Right lobe of liver (tissue), 6 donors: ENCODE measurements at places on chromosomes 11 and 22. TPM values are rescaled to one million over a fixed set of nuclear protein-coding genes. Genes with fewer than 3 reads are reported as not detected.
A peak's percentile ranks its signal among the peaks of the same experiment; 100 is the strongest.

GRCh38 chr11:86610559-86611341, 61.7 kb downstream of the ME3 start:
- no peak overlapping the region for H3K27ac ChIP-seq
- DNase-seq: no peak
- no peaks in the 10 kb centered on the region for H3K36me3 ChIP-seq
- H3K4me3 ChIP-seq: no peak overlapping the region
- H3K27me3 ChIP-seq: no peaks in the 10 kb centered on the region

DNA sequence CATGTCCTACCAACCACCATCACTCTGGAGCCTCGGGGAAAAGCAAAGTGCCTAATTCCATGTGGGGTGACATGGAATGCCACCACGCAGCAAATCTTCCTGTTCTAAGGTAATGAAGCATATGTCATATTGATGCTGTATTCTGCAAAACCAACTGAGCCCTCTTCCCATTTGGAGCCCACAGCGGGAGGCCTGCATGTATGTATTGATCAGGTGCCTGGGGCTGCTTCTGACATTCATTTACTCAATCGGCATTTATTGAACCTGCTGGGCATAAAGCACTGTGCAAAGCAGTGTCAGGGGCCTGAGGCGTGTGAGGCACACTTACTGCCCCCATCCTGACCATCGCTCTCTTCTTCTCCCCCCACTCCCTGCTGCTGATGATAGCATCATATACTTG, 39.1 kb downstream of the ANKK1 start:
- no peak for DNase-seq
- H3K36me3 ChIP-seq: no peaks in the 10 kb centered on the region
- H3K27ac ChIP-seq: no peak overlapping the region
- no peak overlapping the region for H3K4me3 ChIP-seq
- no peaks in the 10 kb centered on the region for H3K27me3 ChIP-seq
- H3K4me1 ChIP-seq: no peaks in the 10 kb centered on the region

Gene DCDC1
- total RNA-seq: 3.0 TPM

- no peaks in the 10 kb centered on the region for H3K27me3 ChIP-seq
- no peaks in the 10 kb centered on the region for H3K4me1 ChIP-seq
- no peaks in the 10 kb centered on the region for H3K36me3 ChIP-seq
- no peak overlapping the region for H3K27ac ChIP-seq
- H3K4me3 ChIP-seq: no peak overlapping the region
These were observed 590.7 kb downstream of the TBC1D22A start for GRCh38 chr22:47352920-47353700.

- no peak overlapping the region for H3K27ac ChIP-seq
- H3K36me3 ChIP-seq: no peaks in the 10 kb centered on the region
- no peak overlapping the region for H3K4me3 ChIP-seq
- DNase-seq: peak; percentile 54
- no peaks in the 10 kb centered on the region for H3K27me3 ChIP-seq
These were observed 171.9 kb downstream of the SHANK2 start for GRCh38 chr11:71080239-71081097.

GRCh38 chr11:104876861-104877431, 21.3 kb downstream of the CASP12 start:
- H3K4me3 ChIP-seq: no peak overlapping the region
- H3K36me3 ChIP-seq: no peaks in the 10 kb centered on the region
- no peaks in the 10 kb centered on the region for H3K4me1 ChIP-seq
- no peak overlapping the region for H3K27ac ChIP-seq
- DNase-seq: no peak

GRCh38 chr11:126112547-126112946, 49.9 kb upstream of the CDON start:
- H3K27ac ChIP-seq: no peak overlapping the region
- no peak for DNase-seq
- H3K4me3 ChIP-seq: no peak overlapping the region
- no peaks in the 10 kb centered on the region for H3K27me3 ChIP-seq
- no peaks in the 10 kb centered on the region for H3K36me3 ChIP-seq

Gene NDUFC2
- 105 TPM for total RNA-seq

Gene PGA5
- total RNA-seq: 1.00 TPM

DNA sequence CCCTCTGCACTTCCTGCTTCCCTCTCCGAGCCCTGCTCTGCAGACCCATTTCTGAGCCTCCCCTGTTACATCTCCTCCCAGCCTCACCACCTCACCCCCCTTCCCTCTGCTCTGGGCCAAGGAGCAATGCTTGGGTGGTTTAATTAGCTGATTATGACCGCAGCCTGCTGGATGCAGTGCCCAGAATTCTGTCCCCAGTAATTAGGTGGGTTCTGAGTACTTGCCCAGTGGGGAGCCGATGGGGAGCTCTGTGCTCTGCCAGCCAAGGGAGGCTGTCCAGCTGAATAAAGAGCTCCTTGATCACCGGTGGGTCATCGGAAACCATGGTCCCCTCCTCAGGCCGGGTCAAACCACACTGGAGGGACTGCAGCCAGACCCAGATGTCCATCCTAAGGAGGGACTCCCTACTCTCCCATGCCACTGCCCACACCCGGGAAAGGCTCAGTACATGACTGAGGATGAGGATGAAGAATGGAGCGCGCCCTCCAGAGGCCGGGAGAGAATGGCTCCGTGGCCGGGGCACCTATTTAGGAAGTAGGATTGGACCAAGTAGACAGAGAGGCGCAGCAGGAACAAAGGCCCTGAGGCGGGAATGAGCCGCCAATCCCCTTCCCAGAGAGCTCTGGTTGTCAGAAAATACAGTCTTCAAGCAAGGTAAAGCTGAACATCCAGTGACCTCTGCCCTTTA, 9.1 kb downstream of the ARRB1 start:
- H3K4me1 ChIP-seq: peaks cover 64% of the 10 kb centered on the region
- DNase-seq: no peak
- no peak overlapping the region for H3K4me3 ChIP-seq
- H3K36me3 ChIP-seq: no peaks in the 10 kb centered on the region

Gene RIC8A
- 32.6 TPM for total RNA-seq

DNA sequence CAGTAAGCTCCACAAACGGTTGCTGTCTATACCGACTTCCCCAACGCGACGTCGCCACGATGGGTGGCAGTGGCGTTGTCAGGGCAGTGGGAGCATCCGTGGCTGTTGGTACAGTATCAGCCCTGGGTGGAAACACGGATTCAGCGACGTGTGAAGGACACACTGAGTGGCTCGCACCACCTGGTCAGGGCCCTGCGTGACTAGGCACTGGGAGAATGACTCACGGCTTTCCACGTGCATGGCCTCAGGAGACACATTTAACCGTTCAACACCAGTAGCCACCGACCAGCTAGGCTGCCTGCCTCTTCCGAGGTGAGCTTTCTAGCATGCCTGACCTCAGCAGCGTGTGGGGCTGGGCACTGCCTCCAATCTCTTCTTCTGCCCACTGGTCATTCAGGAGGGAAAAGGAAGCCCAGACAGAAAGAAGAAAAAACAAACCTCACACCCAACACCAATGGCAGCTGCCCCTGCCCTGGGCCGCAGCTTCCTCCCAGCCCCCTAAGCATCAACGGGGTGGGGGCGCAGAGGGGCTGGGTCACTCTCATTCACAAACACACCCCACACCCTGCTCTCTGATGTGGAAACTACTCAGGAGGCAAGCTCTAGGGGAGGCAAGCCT, 59.0 kb downstream of the MYH9 start:
- peaks cover 61% of the 10 kb centered on the region for H3K4me1 ChIP-seq
- no peak overlapping the region for H3K4me3 ChIP-seq
- H3K27ac ChIP-seq: peak overlapping the region; percentile 71
- no peaks in the 10 kb centered on the region for H3K27me3 ChIP-seq
- no peak for DNase-seq

Gene BIRC2
- total RNA-seq: 25.7 TPM

Gene SYNGR1
- 0.74 TPM for total RNA-seq

GRCh38 chr11:126048197-126048596, 14.5 kb downstream of the CDON start:
- no peak for DNase-seq
- no peak overlapping the region for H3K4me3 ChIP-seq
- no peaks in the 10 kb centered on the region for H3K36me3 ChIP-seq

DNA sequence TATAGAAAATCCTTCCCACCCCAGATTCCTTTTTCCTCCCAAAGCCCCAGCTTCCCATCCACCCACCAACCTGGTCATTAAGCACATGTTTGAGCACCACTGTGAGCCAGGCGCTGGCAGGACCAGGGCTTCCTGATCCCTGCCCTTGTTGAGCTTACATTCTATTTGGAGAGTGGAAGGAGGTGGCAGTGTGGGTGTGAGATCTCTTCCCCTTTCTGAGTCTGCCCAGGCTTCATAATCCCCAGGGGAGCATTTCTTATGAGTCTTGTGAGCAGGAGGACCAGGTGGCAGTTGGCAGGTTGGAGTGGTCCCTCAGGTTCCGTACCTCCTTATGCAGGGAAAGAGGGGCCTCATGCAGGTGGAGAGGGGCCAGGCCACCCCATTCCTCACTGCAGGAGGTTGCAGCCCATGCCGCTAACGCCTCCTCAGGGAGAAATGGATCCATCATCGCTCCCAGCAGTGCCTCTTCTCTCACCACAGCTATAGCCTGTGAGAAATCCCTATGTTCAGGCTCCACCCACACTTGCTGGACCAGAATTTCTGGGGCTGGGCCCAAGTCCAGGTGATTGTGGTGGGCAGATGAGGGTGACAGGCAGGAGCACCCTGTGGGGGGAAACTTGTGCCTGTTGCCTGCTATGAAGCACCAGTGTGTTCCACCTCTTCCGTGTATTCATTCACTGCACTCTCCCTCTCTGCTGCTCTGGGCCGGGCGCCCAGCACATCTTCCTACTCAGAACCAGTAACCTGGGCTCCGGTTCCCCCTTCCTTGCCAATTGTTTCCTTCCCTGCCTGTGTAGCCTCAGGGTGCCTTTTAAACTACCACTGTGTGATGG, 23.5 kb downstream of the UBE2L3 start:
- H3K27ac ChIP-seq: no peak overlapping the region
- H3K4me3 ChIP-seq: no peak overlapping the region
- no peak for DNase-seq
- H3K27me3 ChIP-seq: no peaks in the 10 kb centered on the region
- H3K4me1 ChIP-seq: no peaks in the 10 kb centered on the region

Gene CELF1
- 68.9 TPM for total RNA-seq

DNA sequence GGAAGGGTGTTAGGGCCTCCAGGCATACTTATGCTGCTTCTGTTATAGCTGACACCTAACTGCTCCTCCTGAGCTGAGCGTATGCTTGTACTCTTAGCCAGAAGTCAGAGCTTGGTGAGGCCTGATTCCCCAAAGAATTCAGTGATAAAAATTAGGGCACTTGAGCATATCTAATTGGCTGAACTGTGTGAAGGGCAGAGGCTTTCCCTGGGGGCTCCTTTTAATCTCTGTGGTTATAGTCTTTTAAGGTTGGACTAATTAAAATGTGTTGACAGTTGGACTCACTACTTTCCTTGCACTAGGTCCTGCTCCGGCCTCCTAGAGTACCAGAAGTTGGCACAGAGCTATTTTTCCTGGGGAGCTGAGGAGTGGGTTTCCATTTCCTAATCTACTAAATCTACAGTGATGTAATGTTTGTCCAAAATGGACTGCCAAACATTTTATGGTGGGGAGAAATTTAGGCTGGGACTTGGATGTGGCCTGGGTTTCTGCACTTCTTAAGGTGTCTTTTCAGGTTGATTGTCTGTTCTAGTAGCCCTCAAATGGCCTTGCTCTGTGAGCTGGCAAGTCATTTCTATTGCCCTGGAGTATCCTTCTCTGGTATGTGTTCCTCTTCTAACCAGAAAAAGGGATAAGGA, 18.4 kb downstream of the STIM1 start:
- no peaks in the 10 kb centered on the region for H3K36me3 ChIP-seq
- H3K27me3 ChIP-seq: no peaks in the 10 kb centered on the region
- DNase-seq: no peak
- peaks cover 27% of the 10 kb centered on the region for H3K4me1 ChIP-seq

- H3K27me3 ChIP-seq: no peaks in the 10 kb centered on the region
These were observed 6.5 kb downstream of the PTPMT1 start for GRCh38 chr11:47571895-47572294.

DNA sequence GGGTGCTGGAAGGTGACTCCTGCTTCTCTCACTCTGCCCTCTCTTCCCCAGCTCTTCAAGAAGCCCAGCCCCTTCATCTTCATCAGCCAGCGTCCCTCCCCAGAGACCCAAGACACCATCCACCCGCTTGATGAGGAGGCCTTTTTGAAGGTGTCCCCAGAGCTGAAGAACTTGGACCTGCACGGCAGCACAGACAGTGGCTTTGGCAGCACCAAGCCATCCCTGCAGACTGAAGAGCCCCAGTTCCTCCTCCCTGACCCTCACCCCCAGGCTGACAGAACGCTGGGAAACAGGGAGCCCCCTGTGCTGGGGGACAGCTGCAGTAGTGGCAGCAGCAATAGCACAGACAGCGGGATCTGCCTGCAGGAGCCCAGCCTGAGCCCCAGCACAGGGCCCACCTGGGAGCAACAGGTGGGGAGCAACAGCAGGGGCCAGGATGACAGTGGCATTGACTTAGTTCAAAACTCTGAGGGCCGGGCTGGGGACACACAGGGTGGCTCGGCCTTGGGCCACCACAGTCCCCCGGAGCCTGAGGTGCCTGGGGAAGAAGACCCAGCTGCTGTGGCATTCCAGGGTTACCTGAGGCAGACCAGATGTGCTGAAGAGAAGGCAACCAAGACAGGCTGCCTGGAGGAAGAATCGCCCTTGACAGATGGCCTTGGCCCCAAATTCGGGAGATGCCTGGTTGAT, 12.6 kb downstream of the IL10RA start:
- DNase-seq: no peak
- no peaks in the 10 kb centered on the region for H3K4me1 ChIP-seq
- H3K4me3 ChIP-seq: no peak overlapping the region
- no peak overlapping the region for H3K27ac ChIP-seq
- H3K27me3 ChIP-seq: no peaks in the 10 kb centered on the region
- H3K36me3 ChIP-seq: peaks cover 9% of the 10 kb centered on the region

GRCh38 chr11:123479048-123479837, 49.2 kb downstream of the GRAMD1B start:
- H3K27me3 ChIP-seq: no peaks in the 10 kb centered on the region
- H3K4me3 ChIP-seq: no peak overlapping the region
- no peaks in the 10 kb centered on the region for H3K36me3 ChIP-seq
- no peak overlapping the region for H3K27ac ChIP-seq

- no peaks in the 10 kb centered on the region for H3K27me3 ChIP-seq
- no peak overlapping the region for H3K27ac ChIP-seq
- H3K4me1 ChIP-seq: no peaks in the 10 kb centered on the region
- no peaks in the 10 kb centered on the region for H3K36me3 ChIP-seq
- H3K4me3 ChIP-seq: no peak overlapping the region
- DNase-seq: no peak
These were observed 27.1 kb downstream of the PTDSS2 start for GRCh38 chr11:477052-477715.

DNA sequence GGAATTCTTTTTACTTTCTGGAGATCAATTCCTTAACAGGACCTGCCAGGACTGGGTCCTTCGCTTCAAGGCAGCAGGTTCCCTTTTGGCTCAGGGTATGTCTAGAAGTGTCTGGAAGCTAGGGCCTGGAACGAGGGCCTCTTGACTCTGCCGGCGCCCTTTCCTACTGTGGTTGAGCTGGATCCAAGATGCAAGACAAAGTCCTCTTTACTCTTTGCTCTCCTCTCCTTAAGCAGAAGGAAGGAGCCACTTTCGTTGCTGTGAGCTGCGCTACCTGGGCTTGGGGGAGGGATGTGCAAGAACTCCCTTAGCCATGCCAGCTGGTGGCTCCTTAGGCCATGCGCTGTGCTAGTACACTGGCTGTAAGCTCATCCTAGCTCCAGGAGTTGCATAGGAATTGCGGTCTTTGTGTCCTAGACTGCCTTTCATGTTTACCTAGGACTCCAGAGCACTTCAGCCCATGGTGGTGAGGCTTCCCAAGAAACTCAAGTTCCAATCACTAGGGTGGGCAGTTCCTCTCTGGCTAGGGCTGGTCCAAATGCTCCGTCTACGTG, 18.1 kb downstream of the GLB1L2 start:
- no peaks in the 10 kb centered on the region for H3K4me1 ChIP-seq
- no peaks in the 10 kb centered on the region for H3K27me3 ChIP-seq
- H3K4me3 ChIP-seq: no peak overlapping the region
- H3K36me3 ChIP-seq: no peaks in the 10 kb centered on the region
